Stimulated activated CD4-positive, alpha-beta T cell treated with anti-CD3 and anti-CD28 coated beads, Interleukin-12 subunit alpha, Interleukin-12 subunit beta, amount 100 ng/mL, for 24 hours (primary cell): ENCODE measurements at places on chromosomes 12 and 14.

DNA sequence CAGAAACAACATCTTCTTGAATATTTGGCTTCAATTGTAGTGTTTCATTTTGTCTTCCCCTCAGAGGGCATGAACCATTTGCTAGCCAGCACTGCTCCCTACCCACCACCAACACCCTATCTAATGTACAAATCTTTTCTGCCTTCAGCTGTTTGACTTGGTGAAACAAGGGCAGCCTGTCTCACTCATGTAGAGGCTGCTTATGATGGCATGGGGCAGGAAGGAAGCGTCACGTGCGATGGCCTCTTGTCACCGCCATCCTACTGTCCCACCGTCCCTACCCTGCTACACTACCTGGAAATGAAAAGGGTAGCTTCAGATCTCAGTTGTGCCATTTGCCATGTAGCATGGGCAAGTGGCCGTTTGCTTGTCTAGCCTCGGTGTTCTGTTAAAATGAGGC lies 29.9 kb upstream of the LRTM2 start:
- DNase-seq = no peak

- no peak for DNase-seq
Observed at GRCh38 chr12:30023186-30023585, 239.4 kb upstream of the TMTC1 start.

DNA sequence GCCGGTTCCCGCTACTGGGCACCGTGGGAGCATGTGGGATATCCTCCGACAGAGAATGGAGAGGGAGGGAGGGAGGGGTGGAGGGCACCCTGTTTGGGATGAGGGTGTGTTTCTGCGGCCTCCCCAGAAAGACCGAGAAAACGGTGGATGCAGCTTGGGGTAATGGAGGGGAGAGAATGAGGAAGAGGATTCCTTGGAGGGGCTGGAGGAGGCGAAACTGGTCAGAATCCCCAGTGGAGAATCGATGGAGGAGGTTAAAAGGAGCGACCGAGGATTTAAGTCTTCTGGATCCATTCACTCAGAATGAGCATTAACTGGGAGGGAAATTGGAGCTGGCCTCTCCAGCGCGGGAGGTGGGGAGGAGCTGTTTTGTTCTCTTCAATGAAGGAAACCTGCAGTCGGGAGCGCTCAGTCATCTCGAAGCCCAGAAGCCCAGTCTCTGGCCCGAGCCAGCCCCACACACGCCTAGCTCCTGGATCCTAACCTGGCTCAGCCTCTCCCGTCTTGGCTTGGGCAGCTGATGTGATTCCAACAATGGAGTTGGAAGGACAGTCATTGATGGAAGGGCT lies 581 bp downstream of the ARG2 start:
- DNase-seq = no peak

- no peak for DNase-seq
Observed at GRCh38 chr14:66115740-66116502, 370.2 kb upstream of the CCDC196 start.

DNA sequence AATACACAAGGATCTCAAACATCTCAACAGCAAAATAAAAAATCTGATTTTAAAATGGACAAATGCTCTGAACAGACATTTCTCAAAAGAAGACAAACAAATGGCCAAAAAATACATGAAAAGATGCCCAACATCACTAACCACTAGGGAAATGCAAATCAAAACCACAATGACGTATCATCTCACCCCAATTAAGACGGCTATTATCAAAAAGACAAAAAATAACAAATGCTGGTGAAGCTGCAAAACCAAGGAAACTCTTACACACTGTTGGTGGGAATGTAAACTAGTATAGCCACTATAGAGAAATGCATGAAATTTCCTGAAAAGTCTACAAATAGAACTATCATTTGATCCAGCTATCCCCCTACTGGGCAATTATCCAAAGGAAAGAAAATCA lies 145.0 kb downstream of the BTG1 start:
- DNase-seq = no peak

- no peak for DNase-seq
Observed at GRCh38 chr14:37695866-37696265, 100.4 kb downstream of the TTC6 start.

DNA sequence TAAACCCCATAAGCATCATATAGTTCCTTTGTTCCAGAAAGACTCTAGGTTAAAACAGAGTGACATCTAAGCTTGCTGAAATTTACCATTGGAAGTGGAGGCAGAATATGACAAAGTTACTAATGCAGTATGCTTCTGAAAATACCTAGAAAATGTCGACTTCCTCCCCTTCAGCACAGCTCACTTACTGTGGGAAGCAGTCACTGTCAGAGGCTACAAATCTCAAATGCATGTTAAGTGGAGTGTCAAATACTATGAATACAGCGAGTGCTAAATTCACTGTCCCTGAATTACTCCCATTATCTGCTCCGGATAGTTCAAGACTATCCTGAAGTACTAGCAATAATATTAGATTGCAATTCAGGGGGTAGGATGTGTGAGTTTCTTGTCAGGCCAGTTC lies 1454.6 kb downstream of the AACS start:
- DNase-seq = no peak
